B cell (primary cell): ENCODE measurements at places on chromosomes 6 and 20. TPM values are rescaled to one million over a fixed set of nuclear protein-coding genes. Genes with fewer than 3 reads are reported as not detected.

RARS2 gene
- total RNA-seq, result 37.9 and 38.7 TPM in 2 replicates

DOK5 gene
- not detected in 2 replicates for total RNA-seq

RNF39 gene
- total RNA-seq, result not detected in 2 replicates

STMND1 gene
- total RNA-seq, result not detected in 2 replicates

APOBEC2 gene
- total RNA-seq, result not detected in 2 replicates

BPIFB2 gene
- not detected in 2 replicates for total RNA-seq

ACTL10 gene
- total RNA-seq, result 6.3 and 9.0 TPM in 2 replicates

OVOL2 gene
- total RNA-seq, result not detected in 2 replicates

BIRC7 gene
- total RNA-seq, result not detected in 2 replicates

FAM184A gene
- total RNA-seq, result 0.27 and 0.54 TPM in 2 replicates

SLC22A2 gene
- not detected in 2 replicates for total RNA-seq

- no peak for DNase-seq
Measured at GRCh38 chr20:11271319-11271718, 597.5 kb upstream of the JAG1 start.

DNA sequence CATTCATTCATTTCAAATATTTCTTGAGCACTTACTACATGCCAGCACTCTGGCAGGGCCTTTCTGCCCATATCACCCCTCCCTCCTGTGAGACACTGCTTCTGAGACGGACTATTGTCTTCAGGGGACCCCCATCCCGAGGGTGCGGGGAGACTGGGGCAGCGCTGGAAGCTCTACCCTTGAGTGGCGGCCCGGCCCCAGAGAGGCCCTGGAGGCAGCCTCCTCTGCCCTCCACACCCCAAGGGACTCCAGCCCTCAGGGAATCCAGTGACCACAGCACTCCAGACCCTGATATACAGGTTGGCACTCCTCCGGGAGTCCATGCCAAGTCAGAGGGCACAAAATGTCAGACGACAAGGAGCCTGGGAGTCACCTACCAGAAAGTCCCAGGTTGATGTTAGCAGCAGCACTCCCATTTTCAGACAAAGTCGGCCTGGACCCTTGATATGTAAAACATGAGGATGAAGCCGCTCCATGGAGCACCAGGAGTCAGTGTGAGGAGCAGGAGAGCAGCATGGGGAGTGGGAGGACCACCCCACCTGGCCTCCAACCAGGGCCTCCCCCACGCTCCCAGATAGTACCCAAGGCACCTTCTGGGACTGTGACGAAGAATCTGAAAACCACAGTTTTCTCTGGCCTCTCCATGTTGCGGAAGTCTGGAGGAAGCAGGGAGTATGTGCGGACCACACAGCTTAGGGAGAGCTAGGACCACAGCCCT lies 20.7 kb downstream of the TFEB start:
- DNase-seq, result no peak

GRCh38 chr20:16201191-16201590 lies 372.1 kb downstream of the KIF16B start:
- no peak for DNase-seq

- DNase-seq, result no peak
Measured at GRCh38 chr6:165660857-165661663, 2.0 kb downstream of the PDE10A start.

GRCh38 chr20:24097506-24098245 lies 109.1 kb upstream of the GGTLC1 start:
- no peak for DNase-seq

DNA sequence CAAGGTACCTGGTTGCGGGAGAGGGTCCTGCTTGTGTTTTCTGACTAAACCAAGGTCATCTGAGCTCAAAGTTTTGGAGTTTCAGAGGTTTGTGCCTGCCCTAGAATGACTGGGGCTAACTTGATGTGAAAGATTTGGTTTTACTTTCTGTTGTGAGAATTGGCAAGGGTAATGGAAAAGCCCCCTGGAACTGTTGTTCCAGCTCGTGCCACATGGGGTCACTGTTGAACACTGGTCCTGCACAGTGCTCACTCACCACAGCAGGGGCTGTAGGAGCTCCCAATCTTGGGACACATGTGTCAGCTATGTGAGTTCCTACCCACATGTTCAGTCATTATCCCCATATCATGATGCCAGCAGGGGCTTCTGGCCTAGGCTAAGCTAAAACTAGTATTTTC lies 6.5 kb downstream of the TGM6 start:
- peak; percentile 45 for DNase-seq

DNA sequence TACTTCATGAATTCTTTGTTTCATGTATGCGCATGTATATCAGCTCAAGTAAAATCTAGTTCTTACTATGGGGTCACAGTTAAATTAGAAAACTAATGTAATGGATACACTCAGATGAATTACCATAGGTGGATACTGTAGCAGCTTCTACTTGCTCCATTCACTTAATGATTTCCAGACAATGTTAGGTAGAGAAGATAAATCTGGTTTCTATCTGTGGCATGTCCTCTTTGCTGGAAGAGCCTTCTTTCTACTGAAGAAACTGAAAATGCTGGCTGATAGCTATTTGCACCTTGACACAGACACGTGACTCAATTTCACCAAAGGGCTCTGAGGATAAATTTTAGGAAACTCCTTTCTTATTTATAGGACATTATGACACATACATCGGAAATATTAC lies 49.5 kb downstream of the BCAS1 start:
- no peak for DNase-seq

DNA sequence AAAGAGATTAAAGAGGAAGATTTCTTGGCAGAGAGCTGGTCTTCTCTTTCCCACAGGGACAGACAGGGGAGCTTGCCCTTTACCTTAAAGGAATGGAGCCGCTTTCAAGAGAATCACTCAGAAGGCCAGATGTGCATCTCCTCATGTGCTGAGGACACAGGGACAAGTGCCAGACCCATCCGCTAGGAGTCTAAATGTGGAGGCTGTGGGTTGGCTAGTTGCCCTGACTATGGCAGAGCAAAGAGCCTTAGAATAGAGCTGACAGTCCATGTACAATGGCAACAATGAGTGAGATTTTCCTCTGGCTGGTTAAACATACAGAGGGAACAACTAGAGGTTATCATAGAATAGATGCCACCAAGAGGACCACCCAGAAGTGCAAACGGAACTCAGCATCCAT lies 7.3 kb upstream of the DOK5 start:
- DNase-seq, result no peak

DNA sequence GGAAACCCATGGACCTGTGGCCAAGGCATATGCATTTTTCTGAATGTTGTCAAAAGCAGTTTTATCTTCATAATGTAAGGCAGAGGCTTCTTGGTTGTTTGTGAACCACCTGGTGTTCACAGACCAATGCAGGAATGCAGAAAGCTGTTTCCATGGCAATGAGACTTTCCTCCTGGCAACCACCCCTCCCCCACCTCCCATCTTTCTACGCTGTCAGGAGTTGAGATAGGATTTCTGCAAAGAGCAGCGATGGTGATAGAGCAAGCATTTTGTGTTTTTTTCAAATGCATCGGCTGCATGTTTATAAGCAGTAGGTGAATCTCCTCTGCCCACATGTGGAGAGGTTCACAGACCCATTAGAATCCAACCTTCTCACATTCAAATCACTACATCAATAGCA lies 114.1 kb upstream of the SMLR1 start:
- no peak for DNase-seq

GRCh38 chr20:54407459-54407858 lies 67.9 kb upstream of the DOK5 start:
- no peak for DNase-seq

DNA sequence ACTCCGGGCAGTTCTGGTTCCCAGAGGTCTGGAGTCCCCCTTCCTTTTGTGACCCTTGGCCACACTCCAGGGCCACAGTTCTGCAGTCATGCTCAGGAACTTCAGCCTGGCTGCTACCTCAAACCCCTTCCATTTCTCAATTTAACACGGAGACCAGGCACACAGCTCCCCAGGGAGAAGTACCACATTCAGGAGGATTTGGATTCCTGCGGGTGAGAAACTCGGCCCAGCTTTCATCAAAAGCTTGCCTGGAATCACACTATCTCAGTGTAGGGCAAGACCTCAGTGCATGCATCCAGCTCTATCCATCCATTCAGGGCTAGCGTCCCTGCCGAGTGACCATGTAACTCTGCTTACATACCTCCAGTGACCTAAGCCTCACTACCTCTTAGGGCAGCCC lies 16.8 kb upstream of the IP6K3 start:
- no peak for DNase-seq

GRCh38 chr6:106974336-106974998 lies at the start of gene CD24:
CD24 (minus strand) TSS chr6:106974729; CDS start chr6:106974646, 83 bp downstream.
- peak; percentile 88 for DNase-seq

- no peak for DNase-seq
Measured at GRCh38 chr20:47370850-47371782, 14.6 kb upstream of the ZMYND8 start.

- DNase-seq, result no peak
Measured at GRCh38 chr6:8760951-8761350, 325.6 kb upstream of the SLC35B3 start.

- DNase-seq, result no peak
Measured at GRCh38 chr20:45981261-45981660, 9.3 kb upstream of the ZNF335 start.

DNA sequence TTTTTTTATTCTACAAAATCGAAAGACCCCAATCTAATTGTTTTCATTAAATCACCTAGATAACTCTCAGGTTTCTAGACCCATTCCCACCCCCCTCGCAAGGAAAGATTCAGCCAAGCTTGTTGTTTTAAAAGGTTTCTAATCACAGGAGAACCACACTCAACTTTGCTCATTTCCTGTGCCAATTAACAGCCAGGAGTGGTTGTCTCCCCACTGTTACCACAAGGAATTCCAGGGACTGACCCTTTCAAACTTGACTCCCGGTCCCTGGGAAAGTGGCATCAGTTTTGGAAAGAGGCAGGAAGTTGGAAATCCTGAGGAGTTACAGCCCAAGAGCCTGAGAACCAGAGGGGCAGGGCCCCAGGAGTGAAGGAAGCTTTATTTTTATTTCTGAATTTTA lies 561.3 kb upstream of the JAG1 start:
- DNase-seq, result no peak

GRCh38 chr20:18001131-18001921 lies 32.5 kb downstream of the MGME1 start:
- DNase-seq, result no peak

DNA sequence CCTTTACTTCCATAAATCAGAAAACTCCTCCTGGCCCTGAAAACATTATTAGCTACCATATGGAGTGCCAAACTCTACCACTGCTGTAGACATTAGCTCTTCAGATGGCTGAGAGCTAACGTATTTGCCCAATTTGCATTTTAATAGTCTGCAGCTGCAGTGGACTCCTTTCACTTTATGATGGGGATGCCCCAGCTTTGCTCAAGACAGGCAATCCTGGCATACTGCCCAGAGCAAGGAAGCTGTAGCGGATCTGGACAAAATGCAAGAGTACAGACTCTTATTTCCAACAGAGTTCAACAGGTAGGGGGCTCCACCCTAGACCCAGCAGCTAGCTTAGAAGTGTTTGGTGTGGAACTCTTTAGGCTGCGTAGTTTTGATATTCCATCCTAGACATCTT lies 246.7 kb downstream of the FOXC1 start:
- peak; percentile 78 for DNase-seq

GRCh38 chr20:2693286-2694007 lies 867 bp downstream of the EBF4 start:
- DNase-seq, result peak; percentile 65

DNA sequence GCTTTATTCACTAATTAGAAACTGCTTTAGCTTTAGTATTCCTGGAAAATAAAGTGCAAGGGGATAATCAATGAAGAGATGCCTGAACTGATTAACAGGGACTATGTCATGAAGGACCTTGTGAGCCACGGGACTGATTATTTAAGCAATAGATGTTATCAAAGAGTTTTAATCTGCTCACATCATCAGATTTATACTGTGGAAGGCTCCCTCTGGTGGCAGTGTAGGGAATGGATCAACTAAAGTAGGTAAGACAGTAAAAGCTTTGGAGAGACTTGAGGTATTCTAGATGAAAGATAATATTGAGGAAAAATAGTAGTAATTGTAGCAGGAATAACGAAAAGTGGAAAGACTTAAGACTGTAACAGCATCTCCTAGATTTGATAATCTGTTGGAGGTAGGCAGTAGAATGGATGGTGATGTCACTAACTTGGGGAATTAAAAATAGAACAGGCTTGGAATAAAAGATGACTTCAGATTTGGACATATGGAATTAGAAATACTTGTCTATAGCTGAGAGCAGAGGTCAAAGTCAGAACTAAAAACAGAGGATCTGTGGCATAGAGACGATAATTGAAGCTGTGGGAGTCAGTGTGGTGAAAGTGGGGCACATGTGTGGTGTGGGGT lies 80.3 kb upstream of the HTR1E start:
- peak; percentile 25 for DNase-seq

DNA sequence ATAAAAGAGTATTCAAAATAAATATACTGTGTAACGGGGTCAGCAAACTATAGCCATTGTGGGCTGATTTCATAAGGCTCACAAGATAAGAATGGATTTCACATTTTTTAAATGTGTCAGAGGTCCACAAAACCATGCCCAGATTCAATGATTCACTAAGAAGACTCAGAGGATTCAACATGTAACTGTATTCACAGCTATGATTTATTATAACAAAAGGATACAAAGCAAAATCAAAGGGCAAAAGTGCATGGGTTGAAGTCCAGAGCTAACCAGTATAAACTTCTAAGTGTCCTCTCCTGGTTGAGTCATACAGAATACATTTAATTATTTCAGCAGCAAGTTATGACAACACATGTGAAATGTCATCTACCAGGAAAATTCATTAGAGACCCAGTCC lies 49.2 kb downstream of the TBC1D32 start:
- DNase-seq, result no peak

- DNase-seq, result no peak
Measured at GRCh38 chr6:105235155-105235554, 55.3 kb upstream of the POPDC3 start.

DNA sequence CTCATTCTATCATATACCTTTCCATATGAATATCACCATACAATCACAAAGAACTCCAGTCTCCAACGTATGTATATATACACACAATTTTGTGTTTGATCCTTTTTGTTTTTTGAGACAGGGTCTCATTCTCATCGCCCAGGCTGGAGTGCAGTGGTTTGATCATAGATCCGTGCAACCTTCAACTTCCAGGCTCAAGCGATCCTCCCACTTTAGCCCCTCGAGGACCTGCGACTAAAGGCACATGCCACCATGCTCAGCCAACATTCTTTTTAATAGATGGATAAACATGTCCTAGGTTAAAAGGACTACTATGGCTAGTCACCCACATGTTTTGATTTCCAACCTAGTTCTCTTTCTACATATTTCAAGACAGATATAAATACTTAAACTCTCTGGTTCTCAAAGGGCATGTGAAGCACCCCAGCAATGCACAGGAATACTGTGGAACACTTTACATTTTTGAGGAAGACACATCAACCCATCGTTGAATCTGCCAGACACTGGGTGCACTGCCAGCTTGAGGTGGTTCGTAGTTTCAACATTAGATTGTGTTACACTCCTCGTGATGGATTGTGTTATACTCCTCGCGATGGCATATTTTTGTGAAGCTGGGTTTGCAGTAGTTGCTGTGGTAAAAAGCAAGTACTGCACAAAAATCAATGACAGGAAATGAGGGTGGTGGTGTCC lies 40.4 kb downstream of the CSNK2A1 start:
- DNase-seq, result no peak

- DNase-seq, result no peak
Measured at GRCh38 chr20:10758446-10758845, 84.6 kb upstream of the JAG1 start.
